Hepatic stellate cell (primary cell): ENCODE measurements at places on chromosomes 7 and 10.

- DNase-seq = no peak
These were observed 11.1 kb downstream of the STK17A start for GRCh38 chr7:43594020-43594419.

- DNase-seq = no peak
These were observed 97.8 kb upstream of the PRPS1L1 start for GRCh38 chr7:18125476-18125875.

DNA sequence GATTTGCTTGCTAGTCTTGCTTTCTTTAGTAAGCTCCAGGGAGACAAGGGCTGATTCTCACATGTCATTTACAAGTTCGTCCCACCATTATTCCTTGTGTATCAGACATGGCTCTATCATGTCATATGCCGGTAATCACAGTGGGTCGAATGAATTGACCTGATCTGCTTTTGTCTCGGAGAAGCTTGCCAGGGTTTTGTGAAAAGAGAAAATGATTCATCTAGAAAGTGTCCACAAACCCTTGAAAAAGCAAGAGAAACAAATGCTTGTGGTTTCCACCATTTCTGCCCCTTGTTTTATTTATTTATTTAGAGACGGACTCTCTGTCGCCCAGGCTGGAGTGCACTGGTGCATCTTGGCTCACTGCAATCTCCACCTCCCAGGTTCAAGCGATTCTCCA lies 278.5 kb downstream of the TCF7L2 start:
- no peak for DNase-seq

DNA sequence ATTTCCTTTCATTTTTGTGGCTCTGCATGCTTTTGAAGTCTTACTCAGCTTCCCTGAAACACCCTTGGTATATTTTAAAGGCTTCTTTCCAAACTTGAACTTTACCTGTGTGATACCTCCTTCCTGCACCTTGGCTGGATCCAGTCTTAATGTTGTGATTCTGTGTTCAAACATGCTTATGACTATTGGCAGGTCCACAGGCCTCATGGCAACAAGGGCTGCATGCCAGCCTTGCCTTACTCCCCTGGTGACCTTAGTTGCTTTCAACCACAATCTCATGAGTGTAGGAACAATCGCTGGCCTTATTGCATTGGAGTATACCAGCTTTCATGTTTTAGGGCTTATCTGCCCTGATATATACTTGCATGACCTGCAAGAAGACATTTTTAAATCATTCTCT lies 238.7 kb downstream of the KIF20B start:
- no peak for DNase-seq

GRCh38 chr7:10773430-10773829 lies 200.2 kb upstream of the PHF14 start:
- no peak for DNase-seq

DNA sequence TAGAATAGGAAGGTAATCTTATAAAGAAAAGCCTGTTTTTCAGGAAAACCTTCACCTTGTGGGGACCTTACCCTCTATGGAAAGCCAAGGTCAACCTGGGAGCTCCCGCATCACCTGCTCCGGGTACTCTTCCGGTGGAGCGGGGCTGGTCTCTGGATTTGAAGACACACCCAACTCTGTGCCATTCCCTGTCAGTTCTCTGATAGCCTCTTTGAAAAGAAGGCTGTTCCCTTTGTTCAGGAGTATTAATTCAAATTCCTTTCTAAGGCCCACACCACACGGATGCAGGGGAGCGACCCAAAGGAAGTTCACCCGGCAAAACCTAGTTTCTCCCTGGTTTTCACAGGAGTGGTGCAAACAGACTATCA lies 10.7 kb downstream of the CTBP2 start:
- DNase-seq = no peak

- DNase-seq = no peak
These were observed 62.9 kb upstream of the BET1 start for GRCh38 chr7:94067047-94067446.

DNA sequence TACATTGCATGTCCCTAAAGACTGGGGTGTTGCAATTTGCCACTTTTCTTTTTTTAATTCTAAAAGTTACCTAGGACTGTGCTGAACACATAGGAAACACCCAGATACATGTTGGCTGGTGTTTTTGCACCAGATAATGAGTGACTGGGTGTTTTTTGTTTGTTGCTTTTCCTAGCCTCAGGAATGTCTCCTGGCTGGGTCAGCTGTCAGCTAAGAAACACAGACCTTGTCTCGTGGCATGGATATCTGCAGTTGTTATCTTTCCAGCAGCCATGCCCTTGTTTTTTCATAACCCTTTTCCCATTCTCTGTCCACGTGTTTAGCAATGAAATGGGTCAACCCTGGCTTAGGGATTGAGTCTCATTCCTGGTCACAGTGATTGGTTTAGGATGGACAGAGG lies 433.9 kb upstream of the ZMIZ1 start:
- peak; percentile 37 for DNase-seq

- DNase-seq = no peak
These were observed 145.1 kb downstream of the KCNMA1 start for GRCh38 chr10:77492368-77492994.

DNA sequence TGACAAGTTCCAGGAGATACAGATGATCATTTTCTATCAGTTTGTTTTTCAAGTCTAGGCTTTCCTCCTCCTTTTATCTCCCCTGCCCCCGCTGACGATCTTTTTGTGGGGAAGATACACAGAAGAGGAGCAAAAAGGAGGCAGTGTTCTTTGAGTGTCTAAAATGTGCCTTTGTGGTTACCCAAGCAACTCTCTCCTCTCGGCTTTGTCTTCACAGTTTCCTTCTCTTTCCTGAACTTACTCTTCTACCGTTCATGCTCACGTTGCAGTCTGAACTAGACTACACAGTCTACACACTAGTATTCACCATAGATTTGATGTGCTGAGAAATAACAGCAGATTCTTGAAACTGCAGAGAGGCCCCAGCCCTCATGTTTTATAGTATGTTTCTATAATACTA lies 23.6 kb downstream of the CEP41 start:
- no peak for DNase-seq

GRCh38 chr10:13631594-13631993 lies 44.8 kb downstream of the PRPF18 start:
- DNase-seq = no peak

DNA sequence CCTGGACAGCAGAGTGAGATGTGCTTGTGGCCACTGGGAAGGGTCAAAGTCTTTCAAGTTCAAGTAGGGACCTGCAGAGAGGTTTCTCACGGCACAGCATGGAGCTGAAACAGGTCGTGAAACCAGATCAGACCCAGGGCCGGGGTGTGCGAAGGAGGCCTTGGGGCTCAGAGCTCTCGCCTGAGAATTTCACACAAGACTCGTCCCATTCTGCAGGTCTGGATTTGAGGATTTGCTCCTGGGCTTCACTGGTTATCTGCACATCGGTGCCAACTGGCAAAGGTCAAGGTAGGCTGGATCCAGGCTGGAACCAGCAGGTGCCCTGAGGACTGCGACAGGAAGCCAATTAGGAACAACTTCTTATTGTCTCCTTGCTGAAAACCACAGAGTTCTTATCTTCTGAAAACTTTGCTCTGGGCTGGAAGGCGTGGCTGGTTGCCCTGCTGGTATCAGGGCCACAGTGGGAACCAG lies 24.0 kb upstream of the GTF2I start:
- DNase-seq = no peak

DNA sequence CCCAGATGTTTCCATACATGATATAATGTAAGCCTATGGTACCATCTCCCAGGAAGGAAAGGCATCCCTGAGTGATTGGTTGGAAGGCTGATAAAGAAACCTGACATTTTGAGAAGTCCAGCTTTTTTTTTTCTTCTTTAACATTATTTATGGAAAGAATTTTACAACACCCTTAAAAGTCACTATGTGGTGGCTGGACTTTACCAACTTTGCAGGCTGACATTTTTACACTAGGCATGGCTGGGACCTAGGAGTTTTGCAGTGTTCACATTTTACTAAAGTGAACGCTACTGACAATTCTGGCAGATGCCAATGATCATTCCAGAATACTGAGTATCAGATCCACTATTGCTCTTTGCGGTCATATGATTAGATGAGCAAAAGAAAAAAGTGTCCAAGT lies 239.9 kb downstream of the GLI3 start:
- DNase-seq = no peak

DNA sequence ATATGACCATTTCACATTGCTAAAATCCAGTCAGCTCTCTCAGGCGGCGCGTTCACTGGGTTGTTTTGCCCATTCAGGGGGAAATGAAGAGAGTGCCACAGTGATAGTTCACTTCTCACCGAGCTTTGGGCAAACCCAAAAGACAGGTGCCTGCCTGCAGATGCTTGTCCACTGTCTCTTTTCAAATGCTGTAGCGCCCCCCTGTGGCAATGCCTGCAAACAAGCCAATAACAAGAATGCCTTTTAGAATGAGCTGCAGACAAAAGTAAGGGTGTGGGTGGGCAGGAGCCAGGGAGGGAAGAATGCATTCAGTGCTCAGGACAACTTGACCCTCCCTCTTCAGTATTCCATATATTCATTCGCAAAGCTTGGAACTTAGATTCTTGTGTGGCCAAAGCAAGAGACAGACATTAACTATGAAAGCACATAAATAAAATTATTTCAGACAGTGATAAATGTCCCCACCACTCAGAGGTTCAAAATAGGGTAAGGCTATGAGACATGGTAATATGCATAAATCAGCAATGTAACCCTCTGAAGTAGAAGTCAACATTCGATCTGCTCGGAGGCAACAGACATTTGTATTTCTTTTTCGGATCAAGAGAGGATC lies 86.9 kb downstream of the JAZF1 start:
- peak; percentile 35 for DNase-seq

DNA sequence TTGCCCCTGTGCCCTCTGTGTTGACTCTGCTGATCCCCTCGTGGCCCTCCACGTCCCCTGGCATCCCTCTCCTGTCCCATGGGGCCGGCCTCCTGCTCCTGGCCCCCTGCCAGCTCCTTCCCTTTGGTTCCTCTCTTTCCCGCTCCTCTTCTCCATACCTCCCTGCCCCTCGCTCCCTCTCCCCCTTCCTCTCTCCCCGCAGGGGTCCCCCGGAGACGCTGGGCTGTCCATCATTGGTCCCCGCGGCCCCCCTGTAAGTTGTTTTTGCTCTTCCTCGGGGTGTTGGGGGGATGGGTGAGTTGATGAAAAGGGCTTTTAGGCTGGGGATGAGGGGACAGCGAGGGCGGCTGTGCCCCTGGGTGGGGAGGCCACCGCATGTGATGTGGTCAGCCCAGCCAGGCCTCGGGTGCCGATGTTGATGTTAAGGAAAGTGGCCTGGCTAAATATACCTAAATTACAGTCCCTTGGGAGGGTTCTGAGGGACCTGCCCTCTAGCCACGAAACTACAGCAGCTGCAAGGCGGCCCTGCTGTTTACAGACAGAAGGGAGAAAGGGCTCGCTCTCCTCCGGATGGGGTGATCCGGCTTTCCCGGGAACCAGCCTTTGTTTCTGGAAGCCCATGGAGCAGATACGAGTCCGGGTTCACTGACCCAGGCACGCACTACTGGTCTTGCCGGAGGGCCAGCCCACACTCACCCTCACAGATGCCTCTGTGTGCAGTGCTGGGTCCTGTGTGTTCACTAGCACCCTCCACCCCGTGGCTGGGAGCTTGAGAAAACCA lies 78.8 kb downstream of the COL13A1 start:
- DNase-seq = peak; percentile 49

GRCh38 chr7:23332193-23332592 lies 33.1 kb downstream of the MALSU1 start:
- DNase-seq = no peak

DNA sequence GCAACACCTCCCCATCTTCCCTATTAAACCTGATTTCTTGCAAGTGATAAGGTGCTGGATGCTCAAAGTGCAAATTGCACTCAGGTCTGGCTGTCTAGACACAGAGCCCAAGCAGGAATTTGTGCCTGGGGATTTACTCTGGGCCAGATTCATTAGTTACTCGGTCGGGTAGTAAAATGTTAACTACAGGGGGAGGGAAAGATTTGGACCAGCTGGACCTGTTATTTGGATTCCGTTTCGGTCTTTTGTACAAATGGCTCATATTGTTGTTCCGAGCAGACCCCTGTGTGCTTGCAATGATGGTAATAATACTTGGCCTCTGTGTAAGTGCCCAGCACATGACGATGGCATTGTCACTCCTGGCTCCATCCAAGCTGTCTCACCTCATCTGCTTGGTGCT lies 609.6 kb downstream of the KCNMA1 start:
- no peak for DNase-seq

- no peak for DNase-seq
These were observed 13.8 kb downstream of the PTTG1IP2 start for GRCh38 chr7:90483251-90483650.

DNA sequence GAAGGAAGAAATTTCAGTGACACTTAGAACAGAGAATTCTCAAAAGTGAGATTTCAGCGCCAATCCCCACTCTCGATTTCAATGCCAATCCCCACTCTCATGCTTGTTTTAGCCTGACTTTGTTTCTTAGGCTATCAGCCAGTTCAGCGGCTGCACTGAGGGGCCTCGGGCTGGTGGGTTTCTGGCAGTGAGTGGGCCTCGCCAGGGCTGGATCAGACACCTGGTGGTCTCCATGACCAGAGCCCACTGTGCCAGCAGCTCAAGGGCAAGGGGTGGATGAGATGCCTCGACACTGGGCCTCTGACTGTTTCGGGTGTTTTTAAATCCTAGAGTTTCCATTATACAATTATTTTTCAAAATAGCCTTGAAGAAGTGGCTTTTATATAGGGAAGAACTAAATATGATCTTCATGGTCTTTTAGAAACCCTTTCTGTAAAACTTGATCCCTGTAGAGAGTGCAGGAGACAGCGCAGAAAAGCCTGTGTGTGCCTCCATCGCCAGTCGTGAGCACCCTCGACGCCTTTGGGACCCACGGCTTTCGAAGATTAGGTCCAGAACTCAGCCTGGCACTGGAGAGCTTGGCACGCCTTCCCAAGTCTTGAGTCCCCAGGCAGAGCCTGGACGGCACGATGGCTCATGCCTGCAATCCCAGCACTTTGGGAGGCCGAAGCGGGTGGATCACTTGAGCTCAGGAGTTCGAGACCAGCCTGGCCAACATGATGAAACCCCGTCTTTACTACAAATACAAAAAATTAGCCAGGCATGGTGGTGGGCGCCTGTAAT lies 76.2 kb downstream of the INPP5A start:
- no peak for DNase-seq

GRCh38 chr10:8312079-8312478 lies 257.6 kb downstream of the GATA3 start:
- DNase-seq = no peak

DNA sequence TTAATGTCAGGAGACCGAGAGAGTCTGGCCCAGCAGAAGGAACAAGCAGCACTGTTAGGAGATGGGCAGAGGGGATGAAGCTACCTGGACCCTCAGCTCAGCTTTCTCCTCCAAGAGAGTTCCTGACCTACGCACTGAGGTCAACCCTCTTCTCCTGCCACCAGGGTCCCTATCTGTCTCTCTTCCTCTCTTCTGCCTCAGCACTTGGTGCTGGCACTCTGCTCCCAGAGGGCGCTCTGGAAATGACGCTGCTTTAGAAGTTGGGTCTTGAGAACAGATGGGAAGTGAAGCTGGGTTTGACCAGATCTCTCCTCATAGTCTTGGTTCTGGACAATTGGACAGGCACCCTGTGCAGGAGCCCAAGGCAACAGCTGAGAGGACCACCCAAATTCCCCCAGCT lies 216.0 kb upstream of the AGK start:
- no peak for DNase-seq

DNA sequence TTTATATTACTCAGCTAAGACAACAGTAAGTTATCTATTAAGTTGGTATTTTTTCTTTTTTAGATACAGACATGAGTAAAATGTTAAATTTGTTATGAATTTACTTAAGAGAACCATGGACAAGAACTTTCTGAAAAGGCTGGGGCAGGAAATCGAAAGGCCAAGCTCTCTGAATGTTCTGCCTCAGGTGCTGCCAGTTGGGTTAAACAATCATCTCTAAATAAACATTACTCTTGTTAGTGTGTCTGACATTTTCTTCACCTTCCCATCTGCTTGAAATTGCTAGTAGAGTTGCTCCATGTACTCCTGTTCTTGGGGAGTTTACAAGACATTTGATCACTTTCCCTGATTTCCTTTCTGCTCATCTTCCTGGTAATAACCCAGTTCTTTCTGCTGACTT lies 87.5 kb downstream of the ANKRD7 start:
- no peak for DNase-seq
